ENCODE measurements at places on chromosomes 6 and 20.

GRCh38 chr20:47789081-47789763 lies 3.9 kb upstream of the SULF2 start:
- DNase-seq: no peak

- DNase-seq: peak; percentile 72
Observed at GRCh38 chr6:55918639-55919038, 43.2 kb upstream of the BMP5 start.

- no peak for DNase-seq
Observed at GRCh38 chr6:34855463-34855862, 32.4 kb downstream of the TAF11 start.

- DNase-seq: no peak
Observed at GRCh38 chr20:58575776-58576602, 60.8 kb upstream of the APCDD1L start.

DNA sequence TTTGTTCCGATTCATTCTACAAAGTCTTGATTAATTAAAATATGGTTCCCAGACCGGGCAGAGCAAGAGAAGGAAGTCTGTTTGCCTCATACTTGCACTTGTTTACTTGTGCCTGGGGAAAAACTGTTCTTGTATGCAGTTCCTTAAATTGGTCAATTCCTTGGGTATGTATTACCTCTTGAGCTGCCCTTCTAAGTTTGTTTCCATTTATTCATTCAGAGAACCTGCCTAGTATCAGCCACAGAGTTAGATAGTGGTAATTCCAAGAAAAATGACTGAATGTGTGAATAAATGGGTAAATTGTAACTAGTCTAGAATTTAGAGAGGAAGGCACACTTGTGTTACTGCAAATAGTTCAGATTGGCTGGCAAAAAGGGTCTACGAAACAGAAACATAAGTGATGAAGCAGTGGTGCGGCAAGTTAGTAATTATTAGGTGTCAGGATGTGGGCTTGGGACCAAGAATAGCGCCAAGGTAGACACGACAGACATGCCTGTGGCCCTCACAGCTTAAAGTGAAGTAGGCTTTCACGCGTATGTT lies 525 bp upstream of the MAK start:
- DNase-seq: no peak

DNA sequence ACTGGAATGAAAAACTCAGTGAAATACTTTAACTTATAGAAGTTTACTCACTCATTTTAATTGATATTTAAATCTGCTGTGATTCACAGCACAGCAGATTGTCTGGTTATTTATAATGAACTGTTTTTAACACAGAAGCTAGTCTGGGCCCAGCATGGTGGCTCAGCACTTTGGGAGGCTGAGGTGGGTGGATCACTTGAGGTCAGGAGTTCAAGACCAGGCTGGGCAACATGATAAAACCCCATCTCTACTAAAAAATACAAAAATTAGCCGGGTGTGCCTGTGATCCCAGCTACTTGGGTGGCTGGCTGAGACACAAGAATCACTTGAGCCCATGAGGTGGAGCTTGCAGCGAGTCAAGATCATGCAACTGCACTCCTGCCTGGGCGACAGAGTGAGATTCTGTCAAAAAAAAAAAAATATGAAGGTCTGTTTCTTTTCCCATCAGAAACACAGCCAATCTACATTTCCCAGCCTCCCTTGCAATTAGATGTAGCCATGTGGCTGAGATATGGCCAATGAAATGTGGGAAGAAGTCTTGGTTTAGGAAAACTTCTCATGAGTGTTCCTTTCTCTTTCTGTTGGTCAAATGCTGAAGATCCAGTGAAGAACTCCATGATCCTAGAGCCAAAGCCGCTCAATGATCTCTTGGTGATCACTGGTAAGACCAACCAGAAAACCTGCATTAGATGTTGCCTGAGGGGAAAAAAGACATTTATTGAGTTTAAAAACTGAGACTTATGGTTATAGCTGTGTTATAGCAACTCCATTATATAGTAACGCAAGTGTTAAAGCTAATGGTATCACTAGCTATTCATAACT lies 31.3 kb upstream of the BTN3A2 start:
- DNase-seq: no peak

DNA sequence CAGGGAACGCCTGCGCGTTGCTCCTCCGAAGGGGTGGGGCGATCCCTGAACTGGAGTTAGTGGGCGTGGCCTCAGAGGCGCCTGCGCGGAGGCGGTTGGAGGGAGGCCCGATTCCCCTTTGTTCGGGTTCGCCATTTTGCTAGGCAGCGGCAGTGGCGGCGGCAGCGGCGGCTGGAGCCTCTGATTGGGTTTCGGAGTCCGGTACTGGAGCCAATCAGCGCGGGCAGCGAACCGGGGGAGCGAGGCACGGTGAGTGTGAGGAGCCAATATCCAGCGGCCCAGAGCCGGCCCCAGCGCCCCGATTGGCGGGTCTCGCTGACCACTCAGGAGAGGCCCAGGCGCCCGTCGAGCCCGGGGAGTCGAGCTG lies at the start of gene NFYA:
NFYA (plus strand) TSS at position 139 of the 367 bp plus-strand sequence. CDS start 6,116 bp downstream, outside the sequence.
- no peak for DNase-seq

DNA sequence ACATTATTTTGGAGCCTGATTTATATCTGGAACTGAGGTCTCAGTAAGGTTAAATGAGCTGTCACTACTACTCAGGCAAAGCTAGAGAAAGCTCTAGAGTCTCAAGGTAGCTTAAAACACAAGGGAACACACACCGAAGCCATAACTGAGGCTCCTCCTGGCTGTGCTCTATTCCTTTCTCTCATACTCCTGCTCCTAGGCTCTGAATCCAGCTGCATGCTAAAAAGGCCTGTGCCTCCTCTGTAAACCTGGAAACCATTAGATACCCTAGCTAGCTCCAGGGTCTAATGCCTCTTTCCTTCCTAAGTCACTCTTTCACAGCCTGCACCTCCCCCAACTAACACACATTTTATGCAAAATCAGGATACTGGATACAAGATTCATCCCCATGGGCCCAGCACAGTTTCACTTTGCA lies 17.1 kb downstream of the RIPOR2 start:
- no peak for DNase-seq

DNA sequence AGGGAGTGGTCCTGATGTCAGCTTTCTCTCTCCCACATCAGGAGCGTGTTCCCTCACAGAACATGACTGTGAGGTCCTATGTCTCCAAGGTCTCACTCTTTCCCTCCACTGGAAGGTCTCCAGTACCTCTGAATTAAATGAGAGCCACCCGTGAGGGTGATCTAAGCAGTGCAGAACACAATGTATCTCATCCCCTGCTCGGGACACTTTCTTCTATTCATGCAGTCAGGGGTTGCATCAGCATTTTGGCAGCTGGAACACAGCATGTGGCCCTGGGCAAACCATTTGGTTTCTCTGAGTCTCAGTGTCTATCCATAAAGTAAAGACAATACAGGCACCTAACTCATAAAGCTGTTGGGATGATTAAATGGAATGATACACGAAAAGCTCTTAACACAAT lies 34.2 kb downstream of the MAFB start:
- peak; percentile 2 for DNase-seq

Measured in fibroblast of the aortic adventitia (primary cell).